ENCODE measurements at places on chromosomes 12 and 14.
A peak's percentile ranks its signal among the peaks of the same experiment; 100 is the strongest.

- DNase-seq, result no peak
Measured at GRCh38 chr12:68138480-68138879, 21.1 kb downstream of the IFNG start.

GRCh38 chr12:129016159-129016558 is 162.9 kb downstream of the GLT1D1 start:
- DNase-seq, result no peak

DNA sequence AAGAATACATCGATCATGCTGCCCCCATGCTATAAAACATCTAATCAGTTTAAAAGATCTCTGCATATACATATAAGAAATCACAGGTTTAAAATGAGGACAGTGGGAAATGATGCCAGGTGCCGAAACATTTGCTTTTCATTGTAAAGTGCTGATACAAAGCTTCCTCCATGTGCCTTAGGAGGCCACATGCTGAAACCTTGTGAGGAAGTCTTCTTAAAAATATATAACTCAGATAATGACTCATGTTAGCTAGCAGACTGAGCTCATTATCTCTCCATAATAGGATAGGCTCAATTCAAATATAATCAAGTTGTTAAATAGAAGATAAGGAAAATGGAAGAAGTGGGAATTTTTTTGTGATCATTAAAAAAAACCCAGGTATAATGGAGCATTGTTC is 65.9 kb downstream of the RFX4 start:
- no peak for DNase-seq

DNA sequence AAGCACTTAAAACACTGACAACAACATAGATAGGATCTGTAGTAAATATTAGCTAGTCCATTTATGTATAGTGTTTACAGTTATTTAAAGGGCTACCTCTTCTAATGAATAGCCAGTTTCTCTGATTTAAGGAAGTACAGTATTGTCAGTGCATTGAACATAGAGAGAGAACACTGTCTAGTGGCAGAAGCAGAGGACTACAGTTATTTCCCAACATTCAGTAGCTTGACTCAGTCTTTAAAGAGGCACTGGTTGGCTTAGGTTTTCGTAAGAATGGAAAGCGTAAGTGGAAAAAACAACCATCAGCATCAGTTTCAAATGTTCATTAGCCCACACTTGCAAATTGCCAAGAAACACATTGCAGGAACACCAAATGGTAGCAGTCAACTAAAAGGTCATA is 125.0 kb upstream of the HMGA2 start:
- no peak for DNase-seq

GRCh38 chr12:75699728-75700496 is 188.5 kb upstream of the KRR1 start:
- no peak for DNase-seq

DNA sequence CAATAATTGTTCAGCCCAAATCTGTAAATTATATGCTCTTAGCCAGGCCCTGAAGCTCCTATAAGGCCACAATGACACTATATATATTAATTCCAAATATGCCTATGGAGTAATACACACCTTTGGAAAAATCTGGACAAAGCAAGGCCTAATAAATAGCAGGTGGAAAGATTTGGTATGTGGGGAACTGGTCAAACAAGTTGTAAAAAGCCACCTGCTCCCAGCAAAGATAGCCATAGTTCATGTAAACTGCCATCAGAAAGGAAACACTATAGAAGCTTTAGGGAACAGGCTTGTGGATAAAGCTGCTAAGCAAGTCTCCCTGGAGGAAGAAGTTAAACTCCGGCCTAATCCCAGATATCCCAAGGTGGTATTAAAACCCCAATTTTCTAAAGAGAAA is 29.7 kb downstream of the PRMT8 start:
- no peak for DNase-seq

- no peak for DNase-seq
Measured at GRCh38 chr12:112096667-112097066, 11.9 kb downstream of the NAA25 start.

DNA sequence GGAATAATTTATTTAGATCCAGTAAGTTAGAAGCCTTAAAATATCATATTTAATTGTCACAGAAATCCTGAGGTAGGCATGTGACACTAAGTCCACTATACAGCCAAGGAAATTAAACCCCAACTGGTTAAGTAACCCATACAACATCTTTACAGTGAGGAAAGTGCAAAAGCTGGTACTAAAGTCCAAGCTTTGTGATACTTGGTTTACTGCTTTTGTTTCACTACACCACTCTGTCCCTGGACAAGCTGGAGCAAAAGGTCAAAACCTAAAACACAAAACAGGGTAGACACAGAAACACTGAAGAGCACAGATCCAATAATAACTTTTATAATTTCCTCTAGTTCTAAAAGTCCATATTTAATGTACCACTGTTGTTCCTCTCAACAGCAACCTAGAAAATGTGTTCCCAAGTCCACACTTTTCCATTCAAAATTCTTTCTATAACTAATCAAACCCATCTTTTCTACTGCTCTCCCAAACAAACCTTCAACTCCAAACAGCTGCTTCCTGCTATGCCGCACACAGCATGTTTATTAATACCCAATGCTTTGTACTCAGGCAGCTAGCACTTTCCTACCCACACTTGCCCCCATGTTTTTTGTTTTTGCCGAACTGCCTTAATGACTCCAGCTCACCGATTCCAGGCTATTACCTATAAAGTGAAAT is 90.9 kb downstream of the MED13L start:
- no peak for DNase-seq

DNA sequence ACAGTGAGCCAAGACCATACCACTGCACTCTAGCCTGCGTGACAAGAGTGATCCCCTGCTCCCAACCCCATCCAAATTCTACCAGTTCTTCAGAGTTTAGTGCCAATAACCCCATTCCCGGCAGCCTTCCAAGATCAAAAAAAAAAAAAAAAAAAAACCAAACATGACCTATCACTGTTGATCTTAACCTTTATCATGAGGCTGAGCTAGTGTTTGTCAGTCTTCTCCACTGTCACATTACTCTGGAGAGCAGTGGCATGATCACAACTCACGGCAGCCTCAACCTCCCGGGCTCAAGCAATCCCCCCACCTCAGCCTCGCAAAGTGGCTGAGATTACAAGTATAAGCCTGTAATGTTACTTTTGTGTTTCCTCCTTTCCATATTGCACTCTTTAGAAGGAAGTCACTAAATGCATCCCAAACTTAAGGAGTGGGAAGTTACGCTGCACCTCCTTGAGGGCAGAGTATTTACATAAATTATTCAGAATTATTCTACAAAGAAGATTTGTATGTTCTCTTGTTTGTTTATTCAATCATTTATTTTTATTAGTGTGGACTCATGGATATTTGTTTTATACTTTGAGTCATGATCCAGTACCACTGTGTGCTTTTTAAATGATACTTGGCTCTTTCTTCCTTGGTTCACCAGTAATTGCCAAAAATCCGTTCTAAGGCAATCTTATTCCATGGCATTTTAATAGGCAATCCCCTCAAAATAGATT is 31.5 kb upstream of the FAM222A start:
- no peak for DNase-seq

GRCh38 chr14:24196071-24197055 is 1.1 kb upstream of the TM9SF1 start:
- DNase-seq, result no peak

- no peak for DNase-seq
Measured at GRCh38 chr12:25069224-25069623, 120.3 kb upstream of the BCAT1 start.

DNA sequence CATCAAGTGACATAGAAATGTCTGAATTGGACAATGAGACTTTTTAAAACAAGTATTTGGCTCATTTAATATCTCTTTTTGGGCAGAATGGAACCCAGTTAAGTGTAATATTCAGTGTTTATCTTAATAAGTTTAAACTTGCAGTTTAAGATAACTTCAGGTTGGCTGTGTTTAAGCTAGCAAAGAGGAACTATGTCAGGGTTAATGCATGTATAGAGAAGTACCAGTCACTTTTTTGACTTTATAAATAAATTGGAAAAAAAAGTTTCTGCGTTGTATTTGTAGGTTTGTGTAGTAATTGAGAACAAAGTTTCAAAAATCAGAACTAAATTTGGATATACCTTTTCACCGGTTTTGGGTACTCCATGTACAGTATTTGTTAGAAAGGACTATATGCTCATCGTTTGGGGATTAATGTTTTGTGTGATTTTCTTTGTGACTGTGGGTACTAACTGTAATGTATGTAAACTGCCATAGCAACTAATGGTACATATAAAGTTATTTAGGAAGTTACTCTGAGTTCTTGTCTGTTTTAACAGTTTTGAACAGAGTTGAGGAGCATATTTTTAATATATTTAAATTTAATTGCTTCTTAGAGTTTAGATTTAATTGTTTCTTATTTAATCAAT is 4.5 kb downstream of the HMGA2 start:
- DNase-seq, result no peak

GRCh38 chr14:28756884-28757570 is 9.6 kb upstream of the FOXG1 start:
- DNase-seq, result peak; percentile 62

GRCh38 chr12:98559666-98560065 is 33.8 kb upstream of the SLC25A3 start:
- DNase-seq, result no peak

GRCh38 chr14:20799892-20800544 is 2.6 kb downstream of the RNASE1 start:
- DNase-seq, result no peak

DNA sequence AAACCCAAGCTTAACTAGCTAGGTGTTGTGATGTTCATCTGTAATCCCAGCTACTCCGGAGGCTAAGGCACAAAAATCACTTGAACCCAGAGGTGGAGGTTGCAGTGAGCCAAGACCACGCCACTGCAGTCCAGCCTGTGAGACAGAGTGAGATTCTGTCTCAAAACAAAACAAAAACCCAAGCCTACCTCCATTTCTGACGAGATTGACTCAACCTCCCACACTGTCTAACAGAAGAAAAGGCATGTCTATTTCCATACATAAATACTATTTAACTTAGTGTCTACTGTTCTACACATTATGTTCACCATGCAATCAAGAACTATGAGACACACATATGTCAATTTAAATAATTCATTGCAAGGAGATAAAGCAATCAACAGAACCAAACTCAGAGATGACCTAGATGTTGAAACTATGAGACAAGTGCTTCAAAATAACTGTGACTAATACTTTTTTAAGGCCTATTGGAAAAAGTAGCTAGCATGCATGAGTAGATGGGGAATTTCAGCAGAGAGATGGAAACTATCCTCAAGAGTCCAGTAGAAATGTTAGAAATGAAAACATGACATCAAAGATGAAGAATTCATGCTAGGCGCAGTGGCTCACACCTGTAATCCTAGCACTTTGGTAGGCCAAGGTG is 75.9 kb upstream of the DHRS4 start:
- DNase-seq, result no peak

Data from left forelimb (tissue), 1 donor.